ENCODE measurements at places on chromosomes 7 and 10. TPM values are rescaled to one million over a fixed set of nuclear protein-coding genes. Genes with fewer than 3 reads are reported as not detected.

FKBP6 gene
- total RNA-seq: 0.72 TPM

HOXA7 gene
- 0.72 TPM for total RNA-seq

PLAC9 gene
- 169 TPM for total RNA-seq

GRCh38 chr7:156194813-156195212, 382.6 kb upstream of the SHH start:
- DNase-seq: no peak

GRCh38 chr10:131561897-131562296, 250.4 kb upstream of the TCERG1L start:
- DNase-seq: no peak

DNA sequence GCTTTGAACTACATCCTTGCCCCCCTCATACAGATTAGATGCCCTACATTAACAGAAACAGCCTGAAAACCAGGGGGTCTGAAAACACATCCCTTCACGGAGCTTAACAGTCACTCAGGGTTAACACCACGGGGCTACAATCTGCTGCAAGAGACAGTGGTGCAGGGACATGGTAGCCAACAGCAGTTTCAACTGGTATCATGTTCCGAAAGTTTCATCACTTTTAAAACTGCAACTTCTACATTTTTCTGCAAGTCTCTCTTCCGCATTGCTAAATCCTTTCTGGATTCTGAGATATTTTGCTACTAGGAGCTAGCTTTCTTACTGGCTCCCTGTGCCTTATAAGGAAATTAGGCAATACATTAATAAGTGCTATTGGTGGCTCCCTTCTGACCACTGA, 92.6 kb downstream of the JAZF1 start:
- peak; percentile 83 for DNase-seq

GRCh38 chr7:10346032-10346431, 627.6 kb upstream of the PHF14 start:
- no peak for DNase-seq

- no peak for DNase-seq
Measured at GRCh38 chr7:20911081-20911480, 124.4 kb upstream of the SP8 start.

DNA sequence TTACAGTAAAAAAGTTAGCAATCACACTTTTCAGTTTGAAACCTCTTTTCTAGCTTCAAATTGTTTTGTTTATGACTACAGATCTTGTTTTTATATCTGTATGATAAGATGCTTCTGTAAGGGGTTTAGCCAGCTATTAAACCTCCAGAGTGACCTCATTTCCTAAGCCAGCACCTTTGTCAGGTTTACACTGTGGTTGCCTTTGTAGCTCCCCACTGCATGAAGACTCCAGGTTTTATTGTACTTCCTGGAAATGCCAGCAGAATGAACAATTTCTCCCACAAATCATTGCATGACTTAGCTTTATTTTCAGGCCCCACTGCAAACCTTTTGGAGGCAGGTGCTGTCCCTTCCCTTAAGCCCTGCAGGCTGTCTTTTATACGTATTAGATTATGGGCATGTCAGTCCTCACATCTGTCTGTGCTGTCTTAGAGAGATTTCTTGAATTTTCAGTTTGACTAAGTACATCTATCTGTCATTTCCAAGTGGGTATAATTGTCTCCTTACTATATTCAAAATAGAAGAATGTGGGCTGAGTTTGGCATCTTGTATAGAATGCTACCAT, 8.2 kb upstream of the AGR3 start:
- no peak for DNase-seq
